ELR (cell line): ENCODE measurements at places on chromosomes 4 and X.

- DNase-seq = no peak
Measured at GRCh38 chrX:78769101-78769755, 21.7 kb downstream of the LPAR4 start.

DNA sequence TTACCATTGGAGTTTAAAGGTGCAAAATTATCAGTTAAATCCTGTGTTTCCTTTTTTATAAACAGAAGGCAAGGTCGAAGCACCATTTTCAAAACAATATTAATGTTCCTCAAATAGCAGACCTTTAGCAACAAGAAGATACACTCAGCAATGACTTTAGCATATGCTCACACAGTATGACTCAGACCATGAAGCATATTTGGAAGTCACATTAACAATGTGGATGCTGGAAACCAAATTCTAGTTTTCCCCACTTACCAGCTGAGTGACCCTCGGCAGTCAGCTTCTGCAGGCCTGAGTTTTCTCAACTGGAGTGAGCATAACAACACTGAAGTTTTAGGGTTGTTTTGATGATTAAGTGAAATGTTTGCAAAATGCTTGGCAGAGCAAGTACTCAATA lies 130.5 kb downstream of the ANK2 start:
- peak; percentile 51 for DNase-seq

GRCh38 chrX:47177079-47177478 lies 16.6 kb upstream of the UBA1 start:
- DNase-seq = no peak

- no peak for DNase-seq
Measured at GRCh38 chrX:31670245-31670644, 598.4 kb upstream of the FTHL17 start.

- peak; percentile 20 for DNase-seq
Measured at GRCh38 chr4:37561196-37561802, 124.9 kb downstream of the RELL1 start.

- DNase-seq = peak; percentile 14
Measured at GRCh38 chr4:186934841-186935443, 211.3 kb upstream of the FAT1 start.

DNA sequence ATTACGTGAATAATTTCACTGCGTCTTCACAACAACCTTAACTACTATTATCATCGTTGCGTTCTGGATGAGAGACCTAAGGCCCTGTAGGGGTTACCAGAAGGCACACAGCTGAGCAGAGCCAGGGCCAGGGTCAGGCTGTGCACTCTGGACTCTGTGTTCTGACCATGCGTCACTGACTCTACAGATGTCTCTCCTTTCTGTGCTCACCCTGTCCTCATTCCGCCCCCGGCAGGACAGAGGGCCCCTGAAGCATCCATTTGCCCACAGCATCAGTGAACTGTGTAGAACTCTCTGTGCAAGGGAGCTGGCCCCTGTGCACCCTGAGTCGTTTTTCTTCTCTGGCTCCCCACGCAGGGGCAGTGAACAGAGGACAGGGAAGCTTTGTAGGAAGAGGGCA lies 21.3 kb downstream of the GPKOW start:
- DNase-seq = no peak

DNA sequence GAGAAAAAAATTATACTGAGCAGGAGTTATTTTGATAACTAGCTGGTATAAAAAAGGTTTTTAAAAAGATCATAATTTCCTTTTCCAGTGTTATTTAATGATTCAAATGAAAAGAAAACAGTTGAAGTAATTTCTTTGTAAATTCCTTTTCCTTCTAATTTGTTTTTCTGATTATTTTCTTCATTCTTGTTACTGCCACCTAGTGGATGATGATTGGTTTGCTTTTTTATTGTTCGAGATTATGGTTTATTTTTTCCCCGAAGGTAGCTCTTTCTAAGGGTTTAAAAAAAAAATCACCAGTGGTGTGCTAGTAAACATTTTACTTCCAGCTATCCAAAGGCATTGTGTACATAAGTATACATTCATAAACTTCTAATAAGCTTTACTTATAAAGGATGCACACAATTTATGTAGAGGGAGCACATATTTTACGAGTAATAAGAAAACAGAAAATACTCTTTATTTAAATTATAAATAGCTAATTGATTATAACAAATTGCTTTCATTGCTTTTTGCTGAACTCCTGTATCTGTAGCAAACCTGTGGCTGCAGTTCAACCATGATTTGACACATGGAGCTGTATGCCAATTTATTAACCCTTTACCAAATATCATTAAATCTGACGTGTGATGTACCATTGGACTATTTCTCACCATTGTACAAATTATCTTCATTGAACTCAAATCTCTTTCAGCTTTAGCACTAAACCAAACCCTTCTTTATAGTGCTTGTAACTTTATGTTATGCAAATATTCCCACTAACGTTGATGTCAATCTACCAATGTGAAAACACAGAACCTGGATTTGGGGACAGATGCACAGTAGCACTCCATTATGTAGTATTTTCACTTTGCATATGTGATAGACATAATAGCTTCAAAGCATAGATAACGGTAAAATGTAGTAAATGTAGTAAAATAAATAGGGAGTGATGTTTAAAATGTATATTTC lies 97.8 kb upstream of the ANK2 start:
- peak; percentile 45 for DNase-seq

DNA sequence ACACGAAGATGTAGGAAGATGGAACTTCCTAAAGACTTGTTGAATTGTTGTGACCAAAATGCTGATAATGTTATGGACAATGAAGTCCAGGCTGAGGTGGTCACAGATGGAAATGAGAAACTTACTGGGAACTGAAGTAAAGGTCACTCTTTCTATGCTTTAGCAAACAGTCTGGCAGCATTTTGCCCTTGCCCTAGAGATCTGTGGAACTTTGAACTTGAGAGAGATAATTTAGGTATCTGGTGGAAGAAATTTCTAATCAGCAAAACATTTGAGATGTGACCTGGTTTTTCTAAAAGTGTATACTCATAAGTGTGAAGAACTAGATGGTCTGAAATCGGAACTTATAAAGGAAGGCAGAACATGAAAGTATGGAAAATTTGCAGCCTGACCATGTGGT lies 1785.9 kb downstream of the PCDH7 start:
- no peak for DNase-seq

- peak; percentile 42 for DNase-seq
Measured at GRCh38 chr4:114694770-114695169, 96.2 kb downstream of the UGT8 start.

GRCh38 chr4:60657807-60658206 lies 542.3 kb upstream of the ADGRL3 start:
- DNase-seq = peak; percentile 13

DNA sequence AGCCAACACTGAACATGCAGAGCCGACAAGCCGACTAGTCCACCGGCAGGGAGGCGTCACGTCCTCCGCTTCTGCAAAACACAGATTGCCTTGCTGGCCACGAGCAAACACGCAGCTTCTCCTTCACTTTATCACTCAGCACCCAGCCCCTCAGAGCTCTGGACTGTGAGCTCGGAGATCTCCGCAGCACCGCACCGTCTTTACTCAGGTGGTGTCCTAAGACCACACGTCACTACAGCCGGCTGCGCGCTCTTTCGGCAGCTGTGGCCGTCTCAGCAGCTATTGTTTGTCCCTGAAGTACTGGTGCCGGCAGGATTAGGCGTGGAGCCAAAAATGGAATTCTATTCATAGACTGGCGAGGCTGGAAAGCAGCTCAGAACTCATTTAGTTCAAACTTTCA lies 72.0 kb downstream of the FAT1 start:
- no peak for DNase-seq

DNA sequence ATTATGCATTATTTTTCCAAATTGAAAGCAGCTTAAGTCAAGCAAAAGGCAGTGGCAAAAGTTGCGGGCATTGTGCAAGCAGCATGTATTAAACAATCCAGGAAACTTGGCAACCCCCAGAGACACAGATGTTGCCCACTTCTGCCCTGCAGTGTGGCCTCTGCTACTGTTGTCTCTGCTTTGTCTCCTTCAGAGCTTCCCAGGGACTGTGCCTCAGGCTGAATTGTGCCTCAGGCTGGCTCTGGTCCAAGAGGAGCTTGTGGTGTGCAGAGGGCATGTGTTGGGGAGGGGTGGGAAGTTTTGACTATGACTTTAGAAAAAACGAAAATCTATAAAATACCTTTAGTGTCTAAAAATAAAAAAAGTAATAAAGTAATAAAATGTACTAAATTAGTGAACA lies 201.4 kb downstream of the CCSER1 start:
- DNase-seq = peak; percentile 8

- peak; percentile 77 for DNase-seq
Measured at GRCh38 chr4:145098675-145099037, 545 bp downstream of the ABCE1 start.

DNA sequence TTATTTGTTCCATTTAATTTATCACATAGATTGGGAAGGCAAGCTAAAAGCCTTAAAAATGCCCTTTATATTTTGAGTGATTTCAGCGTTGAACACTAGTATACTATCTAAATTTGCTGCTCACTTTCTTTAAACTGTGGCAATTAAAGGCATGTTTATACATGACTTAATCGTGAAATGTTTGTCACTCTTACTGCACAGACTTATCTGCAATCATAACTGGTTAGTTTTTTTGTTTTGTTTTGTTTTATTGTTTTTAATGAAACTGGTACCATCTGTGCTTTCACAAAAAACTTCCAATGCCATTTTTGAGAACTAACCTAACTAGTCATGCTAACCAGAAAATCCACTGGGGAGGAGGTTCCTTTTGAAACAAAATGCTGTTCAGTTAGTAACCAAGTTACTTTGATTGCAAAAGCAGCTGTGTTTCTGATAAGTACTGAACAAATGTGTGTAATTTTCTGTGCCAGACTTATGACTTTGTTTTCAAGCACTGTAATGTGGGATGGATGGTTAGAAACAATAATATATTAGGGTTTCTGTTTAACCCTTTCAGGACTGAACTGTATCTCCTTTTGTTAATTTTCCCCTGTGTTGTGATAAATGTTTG lies 56.1 kb downstream of the CCKAR start:
- no peak for DNase-seq

DNA sequence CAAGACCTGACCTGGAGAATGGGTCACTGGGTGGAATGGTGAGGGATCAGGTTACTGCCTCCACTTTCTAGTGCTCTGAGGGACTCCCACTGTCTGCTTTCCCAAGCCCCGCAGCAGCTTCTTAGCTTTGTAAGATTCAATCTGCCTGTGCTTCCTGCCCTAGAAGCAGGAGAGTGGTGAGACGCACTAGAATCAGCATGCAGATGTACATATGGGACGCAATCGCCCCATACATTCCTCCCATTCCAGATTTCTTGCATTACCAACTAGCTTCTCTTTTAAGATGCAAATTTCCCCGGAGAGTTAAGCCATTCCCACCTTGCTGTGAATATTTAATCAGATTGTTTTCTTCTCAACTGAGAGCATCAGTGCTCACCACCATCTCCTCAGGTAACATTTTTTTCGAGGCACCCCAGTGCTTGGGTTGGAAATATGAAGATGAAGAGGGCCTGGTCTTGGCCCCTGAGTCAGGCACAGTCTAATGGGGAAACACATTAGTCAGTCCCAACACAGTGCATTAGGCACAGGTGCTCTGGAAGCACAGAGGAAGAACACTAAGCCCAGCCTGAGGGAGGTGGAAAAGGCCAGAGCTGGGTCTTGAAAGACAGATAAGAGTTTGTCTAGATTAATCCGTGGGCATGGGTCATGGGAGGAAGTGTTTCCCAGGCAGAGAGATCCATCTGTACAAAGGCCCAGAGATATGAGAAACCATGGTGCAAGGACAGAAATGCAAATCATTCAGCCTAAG lies 66.7 kb upstream of the PRPS1 start:
- DNase-seq = peak; percentile 18
